AG04450 (cell line): ENCODE measurements at places on chromosomes 16 and 17.

GRCh38 chr17:64573214-64573613 lies 66.4 kb downstream of the CEP95 start:
- no peak for DNase-seq

DNA sequence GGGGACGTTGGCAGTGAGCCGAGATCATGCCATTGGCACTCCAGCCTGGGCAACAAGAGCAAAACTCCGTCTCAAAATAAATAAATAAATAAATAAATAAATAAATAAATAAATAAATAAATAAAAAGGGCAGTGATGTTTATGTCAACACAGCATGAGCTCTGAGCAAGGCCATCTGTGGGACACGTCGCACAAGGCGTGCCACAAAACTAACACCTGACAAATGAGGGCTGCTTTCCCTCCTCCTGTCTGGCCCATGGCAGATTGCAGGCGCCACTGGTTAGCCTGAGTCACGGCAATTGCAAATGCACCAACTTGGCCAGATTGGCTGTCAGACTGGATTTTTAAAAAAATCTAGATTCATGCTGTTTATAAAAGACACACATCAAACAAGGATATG lies 25.9 kb upstream of the SPNS3 start:
- no peak for DNase-seq

- no peak for DNase-seq
These were observed 6.0 kb downstream of the HELZ start for GRCh38 chr17:67238991-67239390.

DNA sequence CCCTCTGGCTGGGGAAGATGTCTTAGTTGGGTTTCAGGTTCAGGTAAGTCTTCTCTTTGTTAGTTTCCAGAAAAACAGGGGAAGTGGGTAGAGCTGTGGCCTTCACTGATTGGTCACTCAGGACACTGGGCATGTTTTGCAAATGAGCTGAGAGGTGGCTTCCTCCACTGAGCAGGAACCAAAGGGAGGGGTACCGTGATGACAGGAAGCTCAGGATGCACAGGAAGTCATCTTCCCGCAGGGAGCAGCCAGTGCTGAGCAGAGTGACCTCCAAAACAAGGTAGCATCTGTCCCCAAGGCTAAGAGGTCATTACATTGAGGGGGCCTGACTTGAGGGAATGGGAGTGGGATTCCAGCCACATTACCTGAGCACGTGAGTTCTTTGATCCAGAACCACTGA lies 5.6 kb downstream of the NT5C start:
- no peak for DNase-seq

- no peak for DNase-seq
These were observed 21.4 kb upstream of the GPT2 start for GRCh38 chr16:46862555-46863447.

GRCh38 chr17:9361188-9361955 lies 214.2 kb downstream of the STX8 start:
- DNase-seq = peak; percentile 67

GRCh38 chr17:69828087-69828486 lies 246.9 kb upstream of the KCNJ16 start:
- DNase-seq = no peak

GRCh38 chr16:11677959-11678881 lies 10.0 kb downstream of the SNN start:
- no peak for DNase-seq

DNA sequence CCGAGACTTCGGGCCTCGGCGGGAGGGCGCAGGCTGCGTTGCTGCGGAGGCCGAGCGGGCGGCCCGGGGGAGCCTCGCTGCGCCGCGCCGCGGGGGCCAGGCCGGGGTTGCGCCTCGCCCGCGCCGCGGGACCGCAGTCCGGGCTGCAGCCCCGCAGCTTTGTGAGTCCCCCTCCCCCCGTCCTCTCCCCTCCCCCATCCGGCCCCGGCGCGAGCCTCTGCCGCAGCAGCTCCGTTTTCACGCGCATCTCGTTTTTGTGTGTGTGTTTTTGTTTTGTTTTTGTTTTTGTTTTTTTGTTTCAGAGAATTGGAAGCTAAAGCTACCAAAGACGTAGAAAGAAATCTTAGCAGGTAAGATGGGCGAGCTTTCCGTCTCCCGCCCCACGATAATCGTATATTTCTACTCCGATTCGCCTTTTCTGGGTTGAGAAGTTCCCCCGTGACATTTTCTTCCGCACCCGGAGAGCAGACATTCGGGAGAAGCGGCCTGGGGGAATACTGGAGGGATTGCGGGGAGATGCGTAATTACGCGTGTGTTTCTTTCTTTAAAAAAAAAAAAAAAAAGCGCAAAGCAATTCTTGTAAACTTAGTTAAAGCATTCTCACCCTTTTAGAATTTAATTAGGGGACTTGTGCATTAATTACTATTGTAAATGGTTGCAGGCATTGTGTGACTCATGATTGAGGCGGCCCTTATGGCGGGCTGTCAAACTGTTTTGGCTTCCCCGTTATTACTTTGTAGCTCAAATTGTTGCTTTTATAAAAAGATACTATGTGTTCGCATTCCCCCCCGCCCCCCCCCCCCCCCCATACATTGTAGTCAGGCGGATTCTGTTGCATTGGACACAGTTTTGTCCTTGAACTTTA lies 732 bp downstream of the TNRC6A start:
- DNase-seq = no peak

DNA sequence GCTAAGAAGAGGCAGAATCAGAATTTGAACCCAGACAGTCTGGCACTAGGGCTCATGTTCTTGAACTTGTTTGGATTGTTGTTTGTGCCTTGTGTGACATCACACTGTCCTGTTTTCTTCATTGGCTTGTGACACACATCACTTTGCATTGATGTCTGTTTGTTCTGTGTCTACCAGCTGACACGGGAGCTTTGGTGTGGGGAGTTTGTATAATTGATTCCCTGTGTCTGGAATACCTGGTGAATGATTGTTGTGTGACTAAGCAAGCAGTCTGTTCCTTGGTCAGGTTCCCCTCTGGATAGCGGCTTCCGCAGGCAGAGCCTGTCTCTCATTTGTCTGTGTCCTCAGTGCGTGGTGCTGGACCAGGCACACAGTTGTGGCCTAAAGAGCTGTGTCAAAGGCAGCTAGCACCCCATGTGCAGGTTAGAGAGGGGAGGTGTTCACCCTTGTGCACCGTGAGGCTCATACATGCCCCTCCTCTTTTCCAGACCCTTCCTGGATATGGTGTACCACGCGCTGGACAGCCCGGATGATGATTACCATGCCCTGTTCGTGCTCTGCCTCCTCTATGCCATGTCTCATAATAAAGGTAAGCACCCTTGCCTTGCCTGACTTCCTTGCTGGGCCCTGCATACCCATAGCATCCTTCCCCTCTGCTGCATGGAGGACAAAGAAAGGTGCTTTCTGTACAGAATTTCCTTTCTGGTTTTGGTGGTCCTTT lies 80.1 kb downstream of the CLEC16A start:
- no peak for DNase-seq

GRCh38 chr16:24255456-24256371 lies at the start of gene CACNG3:
TSS of gene CACNG3 (plus strand) at chr16:24256335. CDS start at chr16:24256755, 420 bp downstream.
- no peak for DNase-seq

- DNase-seq = no peak
These were observed 72.9 kb downstream of the IL21R start for GRCh38 chr16:27474921-27475320.

GRCh38 chr16:47565454-47565853 lies 104.3 kb downstream of the PHKB start:
- DNase-seq = no peak

DNA sequence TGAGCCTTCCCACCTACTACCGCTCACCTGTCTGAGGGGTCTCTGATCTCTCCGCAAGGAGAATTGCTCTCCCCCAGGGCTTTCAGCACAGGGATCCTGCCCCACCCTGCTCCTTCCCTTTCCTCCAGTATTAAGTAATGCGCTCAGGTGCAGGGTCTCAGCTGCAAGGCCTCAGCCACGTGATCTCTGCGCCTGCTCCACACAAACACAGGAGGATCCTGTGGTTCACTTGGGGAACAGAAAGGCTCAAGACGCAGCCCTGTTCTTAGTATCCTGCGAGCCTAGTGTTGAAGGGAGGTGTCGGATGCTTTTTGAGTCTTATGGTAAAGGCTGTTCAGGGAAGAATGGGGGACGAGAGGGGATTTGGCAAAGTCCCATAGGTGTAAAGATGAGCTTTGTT lies 41.6 kb upstream of the GCSH start:
- no peak for DNase-seq

GRCh38 chr17:40475234-40475908 lies 26.1 kb downstream of the TNS4 start:
- DNase-seq = no peak

- DNase-seq = no peak
These were observed 3.6 kb downstream of the COG1 start for GRCh38 chr17:73196500-73196899.

GRCh38 chr16:22847100-22847499 lies 33.1 kb downstream of the HS3ST2 start:
- DNase-seq = no peak

DNA sequence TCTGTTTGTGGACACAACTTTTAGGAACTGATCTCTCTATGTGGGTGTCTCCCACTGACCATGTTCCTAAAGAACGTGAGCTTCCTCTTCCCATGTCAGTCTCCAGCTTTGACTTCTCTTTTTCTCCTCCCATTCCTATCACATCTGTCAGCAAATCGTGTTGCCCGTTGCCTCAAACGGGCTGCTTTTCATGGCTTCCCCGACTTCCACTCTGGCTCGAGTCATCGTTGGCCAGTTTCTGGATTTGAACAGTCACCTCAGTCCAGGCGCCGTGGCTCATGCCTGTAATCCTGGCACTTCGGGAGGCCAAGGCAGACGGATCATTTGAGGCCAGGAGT lies 5.4 kb downstream of the ABCC1 start:
- no peak for DNase-seq

DNA sequence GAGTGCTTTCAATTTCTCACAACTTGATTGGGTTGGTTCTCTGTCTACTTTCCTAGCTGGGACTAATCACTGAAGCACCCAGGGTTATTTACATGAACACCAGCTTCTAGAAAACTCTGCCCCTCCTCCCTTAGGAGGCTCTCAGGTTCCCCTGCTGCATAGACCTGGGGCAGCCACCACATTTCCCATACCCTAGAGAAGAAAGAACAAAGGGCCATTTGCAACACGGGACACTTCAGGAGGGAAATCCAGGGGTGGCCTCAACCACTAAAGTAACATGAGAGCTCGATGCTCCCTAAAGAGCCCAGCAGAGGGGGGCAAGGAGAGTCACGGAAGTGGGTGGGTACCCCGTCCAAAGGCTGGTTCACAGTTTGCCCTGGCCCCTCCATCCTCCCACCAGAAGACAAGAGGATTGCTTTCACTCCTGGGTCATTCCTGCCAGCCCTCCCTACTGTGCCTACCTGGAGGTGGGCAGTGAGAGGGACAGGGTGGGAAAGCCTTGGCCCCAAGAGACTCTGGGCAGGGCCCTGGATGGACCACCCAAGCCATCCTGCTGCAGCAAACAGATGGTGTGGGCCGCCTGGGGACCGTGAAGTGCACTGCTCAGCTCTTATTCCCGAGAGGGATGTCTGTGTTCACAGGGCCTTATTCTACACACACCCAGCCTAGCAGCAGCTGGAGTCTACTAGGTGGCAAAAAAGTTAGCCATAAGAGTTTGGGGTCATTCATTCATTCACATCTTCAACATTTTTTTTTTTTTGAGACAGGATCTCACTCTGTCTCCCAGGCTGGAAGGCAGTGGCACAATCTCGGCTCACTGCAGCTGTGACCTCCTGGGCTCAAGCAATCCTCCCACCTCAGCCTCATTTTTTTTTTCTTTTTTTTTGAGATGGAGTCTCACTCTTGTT lies 392.1 kb downstream of the SOX9 start:
- DNase-seq = no peak

DNA sequence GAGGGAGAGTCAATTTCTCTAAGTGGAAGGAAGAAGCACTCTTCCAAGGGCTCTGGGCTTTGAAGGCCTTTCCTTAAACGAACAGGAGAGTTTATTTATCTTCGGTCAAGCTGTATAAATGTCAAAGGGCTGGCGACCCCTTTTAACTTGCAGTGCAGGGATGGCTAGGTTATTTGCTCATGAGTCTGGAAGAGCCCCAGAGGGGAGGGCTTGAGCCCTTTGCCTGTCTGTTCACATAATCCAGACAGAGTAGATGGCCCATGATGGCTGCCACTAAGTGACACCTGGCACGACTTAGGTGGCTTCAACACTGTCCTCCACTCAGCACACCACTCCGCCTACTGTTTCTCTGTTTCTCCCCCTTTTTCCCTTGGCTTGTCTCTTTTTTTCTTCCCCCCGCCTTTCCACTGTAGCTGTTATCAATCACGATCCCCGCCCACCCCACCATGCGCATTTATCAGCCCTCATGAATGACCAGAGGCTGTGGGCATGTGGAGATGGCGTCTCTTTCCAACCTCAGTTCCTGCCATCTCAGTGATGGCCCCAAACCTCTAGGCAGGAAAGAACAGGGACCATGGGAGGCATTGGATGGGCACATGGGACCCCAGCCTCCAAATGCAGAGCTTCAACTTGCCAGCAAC lies 408.7 kb upstream of the TNRC6C start:
- DNase-seq = no peak

DNA sequence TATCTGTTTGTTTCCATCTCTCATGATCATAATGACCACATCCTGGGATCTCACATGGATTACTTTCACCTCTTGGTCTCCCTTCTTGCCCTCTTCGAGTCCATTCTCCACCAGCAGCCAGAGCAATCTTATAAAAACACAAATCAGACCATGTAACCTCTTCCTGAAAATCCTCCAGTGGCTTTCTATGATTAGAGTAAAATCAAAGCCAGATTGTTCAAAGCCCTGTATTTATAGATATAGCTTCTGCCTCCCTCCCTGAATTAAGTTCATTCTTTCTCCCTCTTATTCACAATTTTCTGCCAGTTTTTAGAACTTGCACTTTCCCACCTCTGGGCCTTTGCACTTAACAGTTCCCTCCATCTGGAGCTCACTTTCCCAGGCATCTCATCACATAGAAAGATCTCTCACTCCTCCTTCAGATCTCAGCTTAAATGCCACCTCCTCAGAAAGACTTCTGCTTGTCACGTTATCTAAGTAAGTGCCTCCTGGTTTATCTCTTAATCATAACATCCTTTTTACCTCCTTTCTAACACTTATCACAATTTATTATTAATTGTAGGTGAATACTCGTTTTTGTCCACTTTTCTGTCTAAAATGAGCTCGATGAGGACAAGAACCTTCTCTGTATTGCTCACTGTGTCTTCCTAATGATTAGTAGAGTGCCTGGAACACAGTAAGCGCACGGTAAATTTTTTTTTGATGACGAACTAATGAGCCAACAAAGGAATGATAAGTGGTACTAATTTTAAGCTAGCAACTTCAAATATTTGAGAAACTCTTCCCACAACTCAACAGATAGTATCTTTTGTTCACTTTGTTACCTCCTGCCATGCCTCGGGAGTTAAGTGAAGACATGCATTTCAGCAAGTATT lies 80.5 kb downstream of the CYB561 start:
- no peak for DNase-seq

- no peak for DNase-seq
These were observed 3.2 kb upstream of the SLC5A2 start for GRCh38 chr16:31479751-31480150.
